ENCODE measurements at places on chromosomes 2 and 18. TPM values are rescaled to one million over a fixed set of nuclear protein-coding genes. Genes with fewer than 3 reads are reported as not detected.

TNFAIP6 gene
- 53.8 TPM for total RNA-seq

EFHD1 gene
- not detected for total RNA-seq

IER3IP1 gene
- total RNA-seq: 26.2 TPM

TM4SF20 gene
- total RNA-seq: not detected

TCF23 gene
- not detected for total RNA-seq

C2orf72 gene
- 0.33 TPM for total RNA-seq

SAG gene
- not detected for total RNA-seq
